ENCODE measurements at places on chromosomes 4 and X.

DNA sequence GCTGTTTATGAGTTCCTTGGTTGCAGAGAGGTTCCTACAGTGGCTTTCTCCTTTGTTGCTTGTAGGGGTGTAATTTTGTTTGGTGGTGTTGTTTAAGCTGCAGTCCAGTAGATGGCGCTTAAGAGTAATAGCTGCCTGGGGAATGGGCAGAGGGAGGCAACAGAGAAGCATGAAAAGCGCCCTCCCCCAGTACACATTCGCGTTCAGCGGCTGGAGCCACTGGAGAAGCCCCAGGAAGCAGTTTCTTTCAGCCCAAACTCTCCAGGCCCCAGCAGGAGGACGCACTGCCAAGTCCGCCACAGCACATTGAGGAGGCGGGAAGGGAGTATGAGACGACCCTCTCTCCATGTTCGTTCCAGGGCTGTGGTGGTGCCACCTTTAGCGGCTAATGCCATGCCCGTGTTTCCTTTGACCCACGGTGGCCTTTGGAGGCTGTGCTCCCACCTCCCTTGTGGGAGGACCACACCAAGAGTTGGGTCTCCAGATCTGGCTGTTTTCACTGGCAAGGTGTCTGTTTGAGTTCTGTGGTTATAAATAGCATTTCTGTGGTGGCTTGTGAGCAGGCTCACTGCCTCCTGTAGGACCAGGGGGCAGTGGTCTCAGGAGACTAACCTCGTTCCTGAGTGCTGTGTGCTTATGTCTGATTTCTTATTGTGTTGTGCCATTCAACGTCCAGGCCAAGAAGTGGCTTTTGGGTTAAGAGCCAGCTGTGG is 252.3 kb downstream of the ARHGAP10 start:
- DNase-seq = no peak

DNA sequence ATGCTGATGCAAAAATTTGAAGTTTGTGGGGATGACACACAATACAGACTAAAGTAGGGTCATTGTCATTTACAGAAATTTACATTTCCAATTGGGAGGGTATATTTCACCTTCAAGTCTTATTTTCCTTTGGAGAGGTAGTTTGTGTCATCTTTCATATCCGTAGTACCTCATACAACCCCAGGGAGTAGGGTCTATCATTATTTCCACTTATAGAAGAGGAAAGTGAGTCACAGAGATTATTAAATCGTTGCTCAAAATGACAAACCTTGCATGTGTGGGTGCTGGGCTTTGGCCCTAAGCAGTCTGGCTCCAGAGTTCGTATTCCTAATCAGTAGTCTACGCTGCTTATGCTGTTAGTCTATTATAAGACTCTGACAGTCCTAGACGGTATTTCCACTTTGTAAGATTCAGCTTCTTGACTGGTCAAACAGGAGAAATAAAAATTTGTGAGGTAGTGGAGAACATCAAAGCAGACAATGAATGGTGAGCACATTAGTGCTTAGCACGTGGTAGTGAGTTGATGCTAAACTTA is 516.5 kb downstream of the PCDH7 start:
- DNase-seq = no peak

DNA sequence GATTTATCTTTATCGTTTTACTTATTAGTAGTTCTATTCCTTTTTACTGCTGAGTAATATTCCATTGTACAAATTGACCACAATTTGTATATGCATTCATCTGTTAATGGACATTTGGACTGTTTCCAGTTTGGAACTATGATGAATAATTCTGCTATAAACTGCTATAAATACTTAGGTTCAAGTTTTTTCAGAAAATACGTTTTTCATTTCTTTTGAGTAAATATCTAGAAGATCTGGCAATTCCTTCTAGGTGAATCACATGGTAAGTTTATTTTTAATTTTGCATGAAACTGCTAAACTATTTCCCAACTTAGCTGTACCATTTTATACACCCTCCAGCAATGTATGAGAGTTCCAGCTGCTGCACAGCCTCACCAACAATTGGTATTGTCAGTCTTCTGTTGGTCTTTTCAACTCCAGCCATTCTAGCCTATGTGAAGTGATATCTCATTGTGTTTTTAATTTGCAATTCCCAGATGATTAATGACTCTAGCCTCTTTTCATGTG is 22.2 kb downstream of the LIN54 start:
- no peak for DNase-seq

DNA sequence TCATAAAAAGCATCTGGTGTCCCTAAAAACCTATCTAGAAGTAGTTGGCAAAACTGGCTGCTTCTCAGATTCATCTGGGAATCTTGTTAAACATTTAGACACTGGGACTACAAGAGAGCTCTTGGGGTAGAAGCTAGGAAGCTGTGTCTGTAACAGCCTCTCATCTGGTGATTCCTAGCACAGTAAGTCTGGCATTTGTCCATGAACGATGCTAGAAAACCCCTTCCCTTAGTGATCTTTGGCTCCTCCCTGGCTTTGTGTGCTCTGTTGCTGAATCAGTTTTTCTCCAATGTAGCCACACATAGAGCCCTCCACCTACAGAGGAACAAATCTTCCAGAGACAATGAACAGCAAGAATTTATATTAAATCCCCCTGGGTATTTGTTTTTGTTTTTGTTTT is 951.7 kb upstream of the LCORL start:
- DNase-seq = no peak

DNA sequence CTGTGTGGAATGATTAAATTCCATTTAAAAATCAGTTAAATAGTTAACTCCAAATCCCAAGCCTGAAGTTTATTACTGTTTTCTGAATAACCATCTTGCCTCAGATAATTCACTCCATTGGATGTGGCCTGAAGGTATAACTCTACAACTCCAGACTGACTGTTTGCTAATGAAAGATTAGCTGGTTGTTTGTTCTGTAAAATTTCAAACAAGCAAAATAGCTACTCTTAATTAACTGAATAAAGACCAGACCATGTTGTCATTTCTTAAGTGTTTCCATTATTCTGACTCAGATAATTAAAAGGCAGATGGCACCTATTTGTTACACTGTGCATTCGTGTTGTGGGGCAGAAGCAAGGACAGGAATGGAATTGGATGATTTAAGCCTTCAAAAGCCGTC is 78.5 kb upstream of the DDIT4L start:
- DNase-seq = no peak

DNA sequence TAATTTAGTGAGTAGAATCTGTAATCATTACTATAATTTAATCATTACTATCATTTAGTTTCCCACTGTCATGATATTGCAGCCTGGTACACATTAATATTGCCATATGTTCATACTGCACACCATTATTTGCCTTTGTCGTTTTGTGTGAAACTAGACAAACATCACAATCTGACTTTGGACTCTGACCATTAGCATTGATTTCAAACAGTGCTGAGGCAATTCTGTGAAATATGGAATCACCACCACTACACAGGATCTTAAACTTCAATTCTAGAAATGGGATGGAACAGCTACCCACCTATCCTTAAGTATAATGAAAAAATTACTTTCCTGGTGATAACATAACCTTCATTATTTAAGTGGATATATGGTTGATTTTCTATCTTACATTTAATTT is 98.3 kb downstream of the SORBS2 start:
- no peak for DNase-seq

DNA sequence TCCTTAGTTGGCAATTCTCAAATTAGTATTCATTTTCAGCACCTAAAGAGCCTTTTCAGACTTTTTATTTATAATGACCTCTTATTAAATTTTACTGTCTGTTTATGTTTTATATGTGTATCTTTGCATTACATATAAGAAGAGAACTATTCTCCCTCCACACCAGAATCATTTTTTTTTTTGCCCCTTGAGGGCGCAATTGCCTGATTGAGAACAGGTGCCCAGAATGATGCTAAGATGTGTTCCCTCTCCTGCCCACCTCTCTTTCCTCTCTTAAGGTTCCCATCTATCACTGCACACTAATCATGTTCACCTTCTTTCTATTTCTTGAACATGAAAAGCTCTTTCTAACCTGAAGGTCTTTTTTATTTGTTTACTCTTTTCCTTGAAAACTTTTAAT is 44.2 kb upstream of the ADAM29 start:
- no peak for DNase-seq

DNA sequence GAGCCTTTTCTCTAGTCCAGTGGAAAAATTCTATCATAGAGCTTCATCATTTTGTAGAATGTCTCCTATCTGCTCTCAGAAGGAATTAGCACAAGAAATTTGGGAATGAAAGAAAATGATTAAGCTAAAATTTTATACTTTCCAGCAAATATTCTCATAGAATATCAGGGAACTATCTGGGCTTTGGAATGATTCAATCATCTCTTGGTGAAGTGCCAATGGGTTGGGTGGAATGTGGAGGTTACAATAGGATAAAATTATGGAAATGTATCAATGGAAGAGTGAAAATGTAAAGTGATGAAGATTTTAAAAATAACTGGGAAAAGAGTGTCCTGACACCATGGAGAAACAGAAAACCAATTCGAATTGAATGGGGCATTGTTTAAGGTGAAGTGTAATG is 119.0 kb upstream of the MID1 start:
- DNase-seq = no peak

DNA sequence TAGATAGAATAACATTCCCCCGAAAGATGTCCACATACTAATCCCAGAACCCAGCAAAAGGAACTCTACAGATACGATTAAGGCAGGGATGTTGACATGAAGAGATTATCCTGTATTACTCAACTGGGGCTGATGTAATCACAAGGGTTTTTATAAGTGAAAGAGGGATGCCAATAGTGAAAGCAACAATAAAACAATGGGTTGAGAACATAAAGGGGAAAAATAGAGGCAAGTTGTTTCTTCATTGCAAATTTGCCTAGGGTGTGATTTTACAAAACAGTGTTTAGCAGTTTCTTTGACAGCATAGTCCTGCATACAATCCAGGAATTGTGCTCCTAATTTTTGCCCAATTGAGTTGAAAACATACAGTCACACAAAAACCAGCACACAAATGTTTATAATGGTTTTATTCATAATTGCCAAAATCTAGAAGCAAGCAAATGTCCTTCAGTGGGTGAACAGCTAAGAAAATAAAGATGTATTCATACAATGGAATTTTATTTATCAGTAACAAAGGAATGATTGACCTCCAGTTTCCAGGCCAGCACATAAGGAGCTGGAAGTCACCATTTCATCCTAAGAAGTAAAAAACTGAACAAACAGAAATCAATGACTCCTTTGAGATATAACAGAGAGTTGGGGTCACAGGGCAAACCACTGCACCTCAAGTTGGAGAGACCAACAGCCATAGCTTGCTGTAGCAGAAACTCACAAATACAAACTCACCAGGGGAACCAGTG is 107.2 kb downstream of the CENPC start:
- DNase-seq = no peak

GRCh38 chr4:33058998-33059397 is 2338.8 kb downstream of the PCDH7 start:
- no peak for DNase-seq

DNA sequence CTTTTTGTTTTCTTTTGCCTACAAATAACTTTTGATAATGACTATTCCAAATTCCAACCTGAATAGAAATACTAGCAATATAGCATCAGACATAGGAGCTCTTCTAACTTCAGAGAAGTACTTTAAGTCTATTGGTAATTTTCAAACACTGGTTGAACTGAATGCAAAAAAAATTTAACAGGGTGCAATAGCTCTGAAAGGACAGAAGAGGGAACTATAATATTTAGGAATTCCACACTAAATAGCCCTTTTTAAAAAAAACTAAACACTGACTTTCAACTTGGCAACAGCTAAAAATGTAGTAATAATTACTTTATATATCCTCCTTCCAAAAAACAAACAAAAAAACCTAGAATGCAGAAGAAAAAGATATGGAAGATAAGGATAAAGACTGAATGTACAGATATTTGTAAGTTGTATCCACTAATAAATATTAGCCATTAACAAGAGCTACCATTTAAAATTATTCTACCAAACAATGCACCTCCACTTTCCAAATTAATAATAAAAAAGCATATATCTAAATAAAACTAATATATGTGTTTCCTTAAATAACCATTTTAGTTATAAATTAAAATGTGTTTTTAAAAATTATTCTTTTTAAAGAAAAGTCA is 81.4 kb downstream of the FBXW7 start:
- DNase-seq = no peak

GRCh38 chrX:133923113-133923512 is 62.3 kb downstream of the GPC3 start:
- DNase-seq = no peak

DNA sequence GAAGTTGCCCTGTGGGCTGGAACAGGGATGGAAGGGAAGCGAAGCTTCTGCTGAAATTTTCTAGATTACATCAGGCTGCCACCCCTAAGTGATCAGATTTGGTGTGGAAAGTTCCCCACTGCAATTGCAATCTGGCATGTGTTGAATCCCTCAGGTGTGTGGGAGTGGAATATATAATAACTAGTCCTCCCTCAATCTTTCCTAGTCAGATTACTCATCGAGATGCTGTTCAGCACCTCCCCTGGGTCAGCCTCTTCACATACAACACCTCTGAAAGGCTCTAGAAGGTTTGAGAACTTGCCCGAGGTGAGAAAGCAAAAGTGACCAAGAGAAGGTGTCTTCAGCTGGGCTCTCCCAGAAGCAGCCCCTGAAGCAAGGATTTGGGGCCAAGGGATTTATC is 336.8 kb downstream of the BCOR start:
- no peak for DNase-seq

DNA sequence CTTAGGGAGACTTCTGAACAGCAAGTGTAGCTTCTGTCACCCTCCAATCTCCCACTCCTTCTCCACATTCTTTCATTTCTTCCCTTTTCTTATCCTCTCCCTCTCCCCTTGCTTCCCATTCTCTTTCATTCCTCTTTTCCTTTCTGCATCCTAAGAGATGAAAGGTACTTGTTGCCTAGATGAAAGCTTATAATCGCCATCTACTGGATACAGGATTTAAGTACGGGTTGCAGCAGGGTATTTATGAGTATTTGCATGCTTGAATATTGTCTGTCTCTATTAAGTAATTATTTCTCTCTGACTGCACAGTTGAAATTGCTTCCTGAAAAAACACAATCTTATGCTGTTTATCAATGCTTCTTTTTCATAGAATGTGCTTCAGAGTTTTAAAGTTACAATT is 174.0 kb upstream of the TENT5D start:
- DNase-seq = no peak

DNA sequence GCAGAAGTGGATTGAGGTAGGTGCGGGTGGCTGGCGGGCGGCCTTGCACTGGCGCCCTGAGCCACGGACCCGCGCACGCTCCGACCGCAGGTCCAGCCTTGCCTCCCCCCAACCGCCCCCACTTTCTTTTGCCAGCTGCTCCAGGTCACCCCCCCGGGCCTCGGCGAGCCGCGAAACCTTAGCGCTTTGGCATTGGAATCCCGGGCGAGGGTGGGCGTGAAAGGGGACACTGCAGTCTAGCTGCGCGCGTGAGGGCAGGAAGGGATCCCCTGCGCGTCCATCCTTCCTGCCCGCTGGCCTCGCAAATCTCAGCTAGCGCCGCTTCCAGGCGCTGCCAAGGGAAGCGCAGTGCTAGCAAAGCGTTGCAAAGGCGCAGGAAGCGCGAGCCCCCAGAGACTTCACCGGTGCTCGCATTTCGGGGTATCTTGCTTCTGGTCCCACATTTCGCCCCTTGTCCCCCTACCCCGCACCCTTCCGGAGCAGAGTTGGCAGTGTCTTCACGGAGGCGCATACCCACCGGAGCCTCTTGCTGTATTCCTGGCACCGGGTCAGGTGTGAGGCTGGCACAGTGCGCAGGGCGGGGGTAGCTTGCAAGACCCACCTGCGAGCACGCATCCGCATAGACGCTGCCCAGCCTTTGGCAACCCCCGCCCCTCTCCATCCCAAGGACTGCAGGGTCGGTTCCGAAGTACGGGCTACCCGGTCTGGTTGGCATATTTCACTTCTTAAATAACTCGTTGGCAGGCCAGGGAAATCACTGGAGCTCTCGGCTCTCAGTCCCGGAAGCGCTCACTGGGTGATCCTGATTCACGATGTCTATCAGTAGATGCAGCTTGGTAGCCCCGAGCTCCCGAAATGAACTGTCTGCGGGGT is 104.4 kb downstream of the UCHL1 start:
- DNase-seq = no peak
